ENCODE measurements at places on chromosomes 12 and 14. TPM values are rescaled to one million over a fixed set of nuclear protein-coding genes. Genes with fewer than 3 reads are reported as not detected.

The ADAMTS20 gene
- total RNA-seq: not detected

The NDRG2 gene
- 360 TPM for total RNA-seq

The BCL11B gene
- total RNA-seq: 0.43 TPM

The FAM186B gene
- total RNA-seq: not detected

The SPTLC2 gene
- 14.0 TPM for total RNA-seq

DNA sequence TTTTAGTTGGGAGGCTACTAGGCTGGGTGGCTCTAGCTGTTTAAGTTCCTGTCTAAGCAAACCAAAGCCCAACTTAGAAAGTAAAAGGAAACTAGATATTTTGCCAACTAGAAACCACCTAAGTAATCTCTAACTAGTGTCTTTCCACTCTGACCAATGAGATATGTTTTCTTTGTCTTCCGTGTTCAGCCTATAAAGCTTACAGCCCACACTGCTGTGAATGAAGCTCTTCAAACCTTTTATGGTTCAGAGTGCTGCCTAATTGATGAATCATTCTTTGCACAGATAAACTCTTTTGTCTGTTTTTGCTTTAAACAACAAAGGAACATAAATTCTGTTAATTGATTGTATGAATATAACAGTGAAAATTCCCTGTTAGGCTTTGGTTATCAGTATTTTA, 66.1 kb downstream of the FUT8 start:
- H3K27ac ChIP-seq: no peak overlapping the region
- H3K4me1 ChIP-seq: no peaks in the 10 kb centered on the region
- H3K36me3 ChIP-seq: no peaks in the 10 kb centered on the region
- DNase-seq: no peak

- H3K4me3 ChIP-seq: peak overlapping the region; percentile 13
- H3K4me1 ChIP-seq: peaks cover 17% of the 10 kb centered on the region
- H3K27ac ChIP-seq: no peak overlapping the region
- H3K36me3 ChIP-seq: no peaks in the 10 kb centered on the region
Observed at GRCh38 chr12:132617822-132618682, 524 bp upstream of the P2RX2 start.

DNA sequence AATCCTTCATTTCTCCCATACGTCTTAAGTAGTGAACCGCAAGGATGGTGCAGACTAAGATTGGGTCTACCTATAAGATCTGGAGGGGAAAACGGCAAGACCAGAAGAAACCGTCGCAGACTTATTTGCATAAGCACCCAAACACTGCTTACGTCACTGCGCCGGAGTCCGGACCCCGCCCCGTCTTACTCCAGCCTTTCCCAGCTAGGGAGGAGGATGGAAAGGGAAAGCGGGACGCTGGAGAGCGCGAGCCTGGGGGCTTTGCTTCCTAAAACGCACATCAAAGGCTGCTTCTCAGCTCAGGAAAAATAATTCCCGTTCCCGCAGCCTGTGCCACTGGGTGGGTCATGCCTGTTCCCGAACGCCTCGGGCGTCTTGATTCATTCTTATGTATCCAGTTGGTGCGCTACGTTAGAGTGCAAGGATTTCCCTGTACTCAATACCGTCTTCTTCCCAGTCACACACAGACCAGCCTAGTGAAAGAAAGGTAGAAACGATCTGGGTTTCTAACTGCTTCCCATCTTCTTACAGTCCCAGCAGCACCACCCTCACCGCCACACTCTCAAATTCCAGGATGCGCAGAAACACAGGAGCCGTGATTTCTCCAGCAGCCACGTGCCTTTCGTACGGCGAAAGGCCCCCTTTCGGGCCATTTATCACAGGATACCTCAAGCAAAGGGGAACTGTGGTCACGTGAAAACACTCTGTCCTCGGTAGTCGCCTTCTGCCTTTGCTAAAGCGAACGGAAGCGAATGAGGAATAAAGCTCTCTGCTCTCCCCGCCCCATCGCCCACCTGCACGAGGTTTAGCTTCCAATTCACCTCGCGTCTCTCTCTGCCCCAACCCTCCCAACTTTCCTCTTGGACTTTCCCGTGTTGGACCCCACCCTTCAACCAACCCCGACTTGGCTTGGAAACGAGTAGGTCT, 1.1 kb downstream of the SLC6A15 start:
- no peaks in the 10 kb centered on the region for H3K4me1 ChIP-seq
- DNase-seq: no peak
- no peaks in the 10 kb centered on the region for H3K36me3 ChIP-seq
- no peak overlapping the region for H3K27ac ChIP-seq
- H3K27me3 ChIP-seq: no peaks in the 10 kb centered on the region
- peak overlapping the region; percentile 10 for H3K4me3 ChIP-seq

GRCh38 chr12:52867642-52868041, 18.8 kb upstream of the KRT78 start:
- no peak overlapping the region for H3K27ac ChIP-seq
- no peaks in the 10 kb centered on the region for H3K27me3 ChIP-seq
- no peaks in the 10 kb centered on the region for H3K4me1 ChIP-seq
- no peak for DNase-seq
- no peaks in the 10 kb centered on the region for H3K36me3 ChIP-seq

GRCh38 chr14:70995671-70996070, 88.4 kb downstream of the PCNX1 start:
- DNase-seq: no peak
- H3K27me3 ChIP-seq: no peaks in the 10 kb centered on the region
- H3K4me3 ChIP-seq: no peak overlapping the region
- H3K27ac ChIP-seq: no peak overlapping the region

DNA sequence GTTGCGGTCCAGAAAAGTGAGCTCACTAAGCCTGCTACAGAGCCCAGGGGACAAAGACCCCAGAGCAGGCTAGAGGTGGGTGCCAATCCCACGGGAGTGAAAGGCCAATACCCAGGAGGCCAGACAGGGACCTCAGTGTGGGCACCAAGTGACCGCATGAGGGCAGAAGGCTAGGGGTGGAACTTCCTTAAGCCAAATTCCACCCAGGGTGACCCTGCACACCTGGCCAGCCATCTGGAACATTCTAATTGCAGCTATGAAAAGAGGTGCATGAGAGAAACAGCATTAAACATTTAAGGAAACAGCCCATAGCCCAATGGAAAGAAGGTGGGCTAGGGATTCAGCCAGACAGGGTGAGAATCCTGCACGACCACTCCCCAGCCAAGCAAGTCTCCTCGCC, 19.4 kb downstream of the GLTP start:
- no peak for DNase-seq
- H3K27me3 ChIP-seq: no peaks in the 10 kb centered on the region
- H3K4me1 ChIP-seq: no peaks in the 10 kb centered on the region
- no peak overlapping the region for H3K4me3 ChIP-seq
- H3K27ac ChIP-seq: no peak overlapping the region
- peaks cover 25% of the 10 kb centered on the region for H3K36me3 ChIP-seq

DNA sequence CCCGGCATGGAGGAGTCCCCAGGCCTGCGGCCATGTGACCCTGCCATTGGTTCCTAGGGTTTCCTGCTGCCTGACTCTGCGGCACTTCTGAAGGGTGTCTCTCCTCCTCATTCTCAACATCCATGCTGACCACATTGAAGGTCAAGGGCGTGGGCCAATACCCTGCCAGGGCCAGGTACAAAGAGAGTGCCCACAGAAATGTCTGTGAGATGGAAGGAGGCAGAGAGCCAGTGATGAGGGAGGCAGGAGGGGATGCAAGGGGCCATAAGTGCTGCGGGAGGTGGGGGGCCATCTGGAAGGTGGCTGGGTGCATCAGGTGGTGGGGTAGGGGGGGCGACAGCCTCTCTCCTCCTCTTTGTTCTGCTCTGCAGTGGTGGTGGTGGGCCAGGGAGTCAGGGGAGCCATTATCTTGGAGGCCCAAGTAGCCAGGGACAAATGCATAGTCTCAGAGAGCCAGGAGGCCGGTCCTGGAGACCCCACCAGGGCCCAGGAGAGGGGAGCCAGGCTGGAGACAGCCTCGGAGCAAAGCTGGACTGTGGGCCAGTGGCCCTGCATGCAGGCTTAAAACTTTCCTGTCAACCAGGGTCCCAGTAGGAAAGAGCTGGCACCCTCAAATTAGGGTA, 13.0 kb upstream of the CDC42BPB start:
- peaks cover 37% of the 10 kb centered on the region for H3K4me1 ChIP-seq
- no peak for DNase-seq
- no peaks in the 10 kb centered on the region for H3K36me3 ChIP-seq
- H3K4me3 ChIP-seq: no peak overlapping the region
- H3K27ac ChIP-seq: no peak overlapping the region
- H3K27me3 ChIP-seq: no peaks in the 10 kb centered on the region

All from right atrium auricular region (tissue), 2 donors.